Suprapubic skin (tissue), 4 donors: ENCODE measurements at places on chromosomes 2 and 18. TPM values are rescaled to one million over a fixed set of nuclear protein-coding genes. Genes with fewer than 3 reads are reported as not detected.

GRCh38 chr2:180516232-180516631, 464.2 kb upstream of the UBE2E3 start:
- no peak for DNase-seq

Gene UCN
- 2.1 TPM for total RNA-seq

Gene CD8B2
- not detected for total RNA-seq

DNA sequence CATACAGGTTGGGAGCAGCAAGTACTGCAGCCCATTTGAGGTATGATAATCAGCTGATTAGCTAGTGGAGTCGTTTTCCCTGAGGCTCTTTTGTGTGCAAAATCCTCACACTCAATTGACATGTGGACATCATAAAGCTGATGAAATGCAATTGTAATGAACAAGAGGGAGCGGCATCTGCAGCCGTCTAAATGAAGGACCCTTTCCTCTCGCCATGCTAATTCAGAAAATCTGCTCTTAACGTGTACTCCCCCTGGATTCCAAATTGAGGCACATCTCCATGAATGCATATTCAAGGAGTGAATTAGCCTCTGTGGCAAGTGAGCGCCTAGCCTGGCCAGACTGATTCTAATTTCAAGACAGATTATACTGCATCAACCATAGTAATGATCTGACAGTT, 260.9 kb upstream of the ATP5MC3 start:
- DNase-seq: no peak

DNA sequence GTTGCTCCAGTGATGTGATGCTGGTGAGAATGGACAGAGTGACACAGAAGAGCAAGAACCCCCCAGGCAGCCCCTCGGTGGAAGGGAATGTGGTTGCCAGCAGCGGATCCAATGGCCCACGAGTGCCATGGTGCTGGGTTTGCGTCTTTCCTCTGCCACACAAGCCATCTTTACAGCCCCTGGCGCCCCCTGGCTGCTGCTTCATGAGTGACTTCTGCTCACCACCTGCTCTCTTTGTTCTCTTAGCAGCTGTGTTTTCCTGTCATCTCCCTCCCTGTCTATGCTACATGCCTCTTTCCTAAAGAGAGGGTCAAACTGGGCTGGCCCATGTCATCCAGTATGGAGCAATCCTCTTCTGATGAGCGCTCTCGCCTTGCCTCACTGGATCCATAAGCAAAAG, 300.0 kb upstream of the SMIM21 start:
- no peak for DNase-seq

Gene CDH2
- total RNA-seq: not detected

- DNase-seq: no peak
Observed at GRCh38 chr2:156826341-156826933, 390.3 kb downstream of the GPD2 start.

- no peak for DNase-seq
Observed at GRCh38 chr2:140085674-140086073, 1305.5 kb upstream of the NXPH2 start.

DNA sequence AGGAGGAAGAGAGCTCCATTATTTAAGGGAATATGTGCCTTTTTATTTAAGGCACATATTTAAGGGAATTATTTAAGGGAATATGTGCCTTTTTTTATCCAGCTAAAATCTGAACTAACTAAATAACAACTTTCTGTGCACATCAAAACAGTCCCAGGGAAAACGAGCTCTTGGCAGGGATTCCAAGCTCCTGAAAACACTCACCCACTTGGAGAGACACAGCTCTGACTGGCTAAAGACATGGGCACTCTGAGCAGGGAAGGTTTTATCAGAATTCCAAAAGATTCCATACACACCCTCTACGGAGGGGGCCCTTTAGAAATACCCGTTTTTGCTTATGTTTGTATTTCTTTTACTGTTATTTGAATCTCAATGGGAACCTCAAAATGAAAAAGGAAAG, 181.0 kb downstream of the ZNF516 start:
- no peak for DNase-seq

GRCh38 chr18:79678665-79679551, 695 bp upstream of the CTDP1 start:
- peak; percentile 99 for DNase-seq

DNA sequence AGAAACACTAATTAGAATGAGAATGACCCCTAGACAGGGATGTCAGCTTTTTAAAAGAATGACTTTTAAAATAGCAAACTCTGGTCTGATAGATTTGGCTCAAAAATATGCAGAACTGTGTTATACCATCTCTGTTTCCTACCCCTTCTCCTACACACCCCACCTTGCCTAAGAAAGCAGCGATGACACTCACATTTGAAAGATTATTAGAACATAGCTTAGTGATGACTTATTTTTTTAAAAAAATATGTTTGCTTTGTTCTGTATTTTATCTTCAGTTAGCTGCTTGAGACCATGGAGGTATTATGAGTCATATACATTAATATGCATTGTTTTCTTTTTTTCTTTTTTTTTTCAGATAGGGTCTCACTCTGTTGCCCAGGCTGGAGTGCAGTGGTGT, 176.7 kb upstream of the TPO start:
- no peak for DNase-seq
